LNCaP clone FGC (cell line): ENCODE measurements at places on chromosomes 1 and 21.

DNA sequence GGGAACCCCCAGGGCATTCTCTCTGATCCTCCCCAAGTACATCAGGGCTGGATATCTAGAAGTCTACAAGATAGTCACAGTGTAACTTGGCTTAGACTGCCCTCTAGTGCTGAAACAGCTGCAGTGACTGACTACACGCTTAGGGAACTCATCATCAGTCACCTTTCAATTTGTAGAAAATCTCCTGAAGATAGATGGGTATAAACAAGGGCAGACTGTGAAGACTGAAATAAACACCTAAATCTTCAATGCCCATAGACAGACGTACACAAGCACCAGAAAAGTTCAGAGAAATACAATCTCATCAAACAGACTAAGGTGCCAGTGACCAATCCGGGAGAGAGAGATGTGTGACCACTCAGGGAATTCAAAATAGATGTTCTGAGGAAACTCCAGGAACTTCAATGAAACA is 46.6 kb downstream of the PACC1 start:
- DNase-seq: peak; percentile 35

DNA sequence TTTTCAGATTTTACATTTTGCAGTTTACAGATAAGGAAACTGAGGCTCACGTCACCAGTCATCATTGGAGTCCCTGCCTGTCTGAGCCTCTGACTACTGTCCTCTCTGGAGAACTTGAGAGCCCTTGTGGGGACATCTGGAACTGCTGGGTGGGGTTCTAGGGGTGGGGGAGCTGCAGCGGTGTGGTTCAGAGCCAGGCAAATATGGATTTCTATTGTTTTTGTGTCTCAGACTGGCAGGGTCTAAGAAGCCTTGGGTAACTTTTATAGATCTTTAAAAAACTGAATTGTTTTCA is 46.9 kb downstream of the IER5 start:
- no peak for DNase-seq

- DNase-seq: no peak
Observed at GRCh38 chr21:45972353-45972715, 9.2 kb upstream of the COL6A1 start.

- no peak for DNase-seq
Observed at GRCh38 chr1:7079637-7080036, 294.4 kb downstream of the CAMTA1 start.

- DNase-seq: no peak
Observed at GRCh38 chr1:39434797-39435395, 56.5 kb upstream of the BMP8A start.

DNA sequence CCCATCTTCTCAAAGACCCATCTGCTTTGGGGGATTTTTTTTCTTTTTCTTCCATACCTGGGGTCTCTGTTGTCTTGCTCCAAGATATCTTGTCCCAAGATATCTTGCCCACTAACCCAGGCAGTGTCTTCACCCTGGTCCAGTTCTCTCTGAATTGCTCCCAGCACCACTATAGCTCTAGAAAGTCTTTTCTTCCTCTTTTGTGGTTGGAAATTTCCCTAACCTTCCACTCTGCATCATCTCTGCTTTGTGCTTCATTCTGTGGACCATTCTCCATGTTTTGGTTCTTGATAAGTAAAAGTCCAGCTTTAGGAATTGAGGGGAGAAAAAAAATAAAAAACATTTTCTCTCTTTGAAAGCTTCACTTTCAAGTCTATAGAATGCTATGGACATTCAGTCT is 20.9 kb downstream of the STYXL2 start:
- DNase-seq: no peak

GRCh38 chr1:33234588-33234990 is 21.7 kb upstream of the ZNF362 start:
- no peak for DNase-seq
